Activated CD8-positive, alpha-beta T cell treated with anti-CD3 and anti-CD28 coated beads for 36 hours (primary cell): ENCODE measurements at places on chromosomes 6 and 20.

GRCh38 chr6:148775161-148775560, 28.3 kb downstream of the UST start:
- DNase-seq = no peak

DNA sequence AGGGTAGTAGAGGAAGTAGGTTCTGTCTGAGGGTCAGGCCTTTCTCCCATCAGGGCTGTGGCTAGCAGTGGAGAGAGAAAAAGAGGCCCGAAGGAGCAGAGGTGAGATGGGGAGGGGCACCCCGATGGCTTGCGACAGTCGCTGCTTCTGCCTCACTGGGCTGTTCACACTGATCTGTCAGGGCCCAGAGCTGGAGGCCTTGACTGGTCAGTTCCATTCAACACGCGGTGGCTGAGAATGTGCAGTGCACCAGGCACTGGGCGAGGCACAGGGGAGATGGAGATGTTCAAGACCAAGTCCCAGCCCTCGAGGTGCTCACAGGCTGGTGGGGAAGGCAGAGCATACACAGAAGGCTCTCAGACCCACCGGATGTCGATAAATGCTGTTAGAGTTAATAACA, 21.4 kb downstream of the SLC12A5 start:
- DNase-seq = no peak

- peak; percentile 77 for DNase-seq
These were observed 5.3 kb downstream of the OARD1 start for GRCh38 chr6:41066867-41067304.

- DNase-seq = no peak
These were observed 173.2 kb downstream of the VEGFA start for GRCh38 chr6:43943099-43943766.

DNA sequence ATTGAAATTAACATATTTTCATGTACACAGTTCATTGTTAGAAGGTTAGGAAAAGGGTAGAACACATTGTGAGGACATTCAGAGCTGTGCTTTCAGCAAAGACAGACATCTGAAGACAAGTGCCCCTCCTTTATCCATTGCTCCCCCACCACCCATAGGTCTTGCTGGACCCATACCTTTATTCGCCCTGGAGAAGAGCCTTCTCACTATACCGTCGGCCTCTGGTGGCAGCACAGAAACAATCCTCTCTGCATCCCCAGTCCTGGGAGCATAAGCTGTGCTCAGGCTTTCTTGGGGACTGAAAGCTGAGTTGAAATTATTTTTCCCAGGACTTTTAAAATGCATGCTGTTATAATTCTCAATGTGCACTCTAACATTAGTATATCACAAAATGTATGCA, 372.3 kb downstream of the EPHA7 start:
- no peak for DNase-seq

DNA sequence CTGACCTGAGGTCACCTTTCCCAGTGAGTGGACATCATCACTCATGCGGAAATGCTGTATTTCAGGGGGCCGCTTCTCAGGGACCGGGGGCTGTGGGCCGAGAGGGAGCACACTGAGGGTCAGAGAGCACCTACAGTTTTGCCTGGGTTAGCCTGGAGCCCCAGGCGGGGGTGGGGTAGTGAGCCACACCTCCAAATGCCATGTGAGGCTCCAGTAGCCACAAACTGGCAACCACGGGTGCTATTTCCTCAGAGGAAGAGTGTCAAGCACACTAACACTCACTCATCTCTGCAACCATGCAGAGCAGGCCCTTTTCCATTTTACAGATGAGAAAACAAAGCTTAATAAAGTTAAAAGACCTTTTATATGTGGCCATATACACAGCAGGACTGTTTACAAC, 4.7 kb downstream of the EHMT2 start:
- DNase-seq = no peak

- DNase-seq = no peak
These were observed 5.2 kb downstream of the RBM38 start for GRCh38 chr20:57396212-57396983.

DNA sequence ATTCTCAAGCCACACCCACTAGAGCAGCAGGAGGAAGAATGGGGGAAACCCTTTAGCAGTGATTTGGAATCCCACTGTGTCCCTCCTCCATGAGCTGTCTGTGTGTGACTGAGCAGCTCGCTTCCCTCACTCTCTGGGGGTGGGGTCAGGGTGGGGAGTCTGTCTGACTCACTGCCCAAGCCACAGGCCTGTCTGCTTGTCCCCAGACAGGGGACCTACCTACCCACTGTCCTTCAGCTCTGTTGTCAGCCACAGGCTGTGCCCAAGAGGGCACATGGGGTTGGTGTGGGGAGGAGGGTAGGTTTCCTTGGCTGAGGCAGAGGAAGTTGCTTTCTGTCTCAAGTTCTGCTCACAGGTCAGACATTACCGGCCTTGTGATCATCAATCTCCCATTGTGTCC, 127.0 kb downstream of the MAFB start:
- DNase-seq = no peak
